ENCODE measurements at places on chromosomes 11 and 22.
A peak's percentile ranks its signal among the peaks of the same experiment; 100 is the strongest.

DNA sequence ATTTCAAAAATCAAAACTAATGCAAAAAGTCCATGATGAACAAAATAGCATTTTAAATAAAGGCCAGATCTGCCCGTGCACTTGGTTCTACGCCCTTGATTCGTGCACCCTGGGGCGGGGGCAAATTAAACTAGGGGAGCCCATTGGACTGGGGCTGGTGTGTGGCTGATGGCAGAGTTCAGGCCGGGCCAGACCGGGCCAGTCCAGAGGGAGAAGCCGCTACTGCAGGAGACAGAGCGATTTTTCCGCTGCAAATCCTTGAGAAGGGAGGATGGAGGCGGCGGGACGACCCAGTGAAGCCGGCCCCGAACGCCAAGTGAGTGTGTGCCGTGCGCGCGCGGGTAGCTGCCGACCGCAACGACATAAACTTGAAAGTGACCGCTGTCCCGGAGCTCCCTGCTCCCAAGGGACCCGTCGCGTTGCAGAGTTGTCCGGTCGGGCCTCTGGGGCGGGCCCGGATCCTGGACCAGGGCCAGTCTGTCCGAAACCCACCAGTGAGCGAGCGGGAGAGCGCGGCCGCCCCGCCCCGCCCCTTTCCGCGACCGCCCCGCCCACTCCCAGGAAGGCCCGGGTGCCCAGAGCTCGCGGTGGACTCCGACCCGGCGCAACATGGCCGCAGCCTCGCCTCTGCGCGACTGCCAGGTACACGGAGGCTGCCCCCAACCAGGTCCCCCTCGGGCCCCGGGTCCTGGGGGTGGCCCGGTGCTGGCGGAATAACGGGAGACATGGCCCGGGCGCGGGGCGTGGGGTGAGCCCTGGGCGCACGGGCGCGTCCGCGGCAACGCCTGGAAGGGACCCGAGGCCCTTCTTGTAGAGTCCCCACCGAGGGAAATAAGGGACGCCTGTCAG, at the start of gene TTC38:
TTC38 (plus strand) TSS at position 578 of the 849 bp plus-strand sequence; CDS start at position 610, 32 bp downstream.
- peak; percentile 52 for DNase-seq

DNA sequence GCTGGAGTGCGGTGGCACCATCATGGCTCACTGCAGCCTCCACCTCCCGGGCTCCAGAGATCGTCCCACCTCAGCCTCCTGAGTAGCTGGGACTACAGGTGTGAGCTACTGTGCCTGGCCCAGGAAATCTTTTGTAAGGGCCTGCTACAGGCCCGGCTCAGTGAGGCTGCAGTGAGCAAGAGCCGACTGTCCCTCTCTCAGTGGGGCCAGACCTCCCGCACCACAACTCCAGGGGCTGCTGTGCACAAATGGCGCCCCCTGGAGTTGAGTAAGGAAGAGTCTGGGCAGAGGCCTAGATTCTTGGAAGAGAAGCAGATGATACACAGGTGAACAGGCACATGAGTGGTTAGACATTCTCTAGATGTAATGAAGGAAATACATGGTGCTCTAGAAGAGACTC, 7.0 kb downstream of the SERHL2 start:
- no peak for DNase-seq

DNA sequence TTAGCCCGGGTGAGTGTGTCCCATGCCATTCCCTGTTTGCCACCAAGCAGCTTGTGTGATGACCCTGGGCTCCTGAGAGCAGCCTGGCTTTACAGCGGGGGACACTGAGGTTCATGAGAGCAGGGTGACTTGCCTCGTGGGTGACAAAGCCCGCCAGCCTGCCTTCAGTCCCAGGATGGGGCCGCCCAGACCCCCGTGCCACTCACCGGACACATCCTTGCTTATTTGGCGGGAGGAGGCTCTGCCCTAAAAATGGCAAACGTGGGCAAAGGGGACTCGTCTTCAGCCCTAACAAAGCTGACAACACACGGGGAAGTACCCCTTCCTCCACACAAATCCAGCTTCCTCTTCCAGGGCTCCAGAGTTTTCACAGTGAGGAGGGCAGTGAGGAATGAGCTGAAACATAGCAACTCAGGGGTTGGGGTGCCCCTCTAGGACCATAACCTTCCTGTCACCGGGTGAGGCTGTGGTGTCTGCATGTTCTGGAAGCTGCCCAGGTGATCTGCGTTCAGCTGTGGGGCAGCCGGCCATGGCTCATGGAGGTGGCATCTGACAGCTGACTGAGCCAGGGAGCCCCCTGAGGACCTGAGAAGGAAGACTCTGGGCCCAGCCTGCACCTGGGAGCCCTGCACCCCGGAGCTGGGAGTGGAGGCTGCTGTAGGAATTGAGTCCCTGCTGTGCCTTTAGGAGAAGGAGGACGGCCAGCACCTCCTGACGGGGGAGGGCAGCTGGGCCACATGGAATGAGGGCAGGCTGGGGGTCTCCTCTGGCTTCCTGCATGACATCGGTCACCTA, 16.7 kb downstream of the RIBC2 start:
- no peak for DNase-seq

GRCh38 chr11:12902791-12903486, 106.2 kb upstream of the RASSF10 start:
- DNase-seq, result no peak

- DNase-seq, result no peak
Measured at GRCh38 chr11:7657306-7658025, 15.8 kb downstream of the CYB5R2 start.

GRCh38 chr11:61515686-61516085, 7.1 kb downstream of the LRRC10B start:
- DNase-seq, result no peak

DNA sequence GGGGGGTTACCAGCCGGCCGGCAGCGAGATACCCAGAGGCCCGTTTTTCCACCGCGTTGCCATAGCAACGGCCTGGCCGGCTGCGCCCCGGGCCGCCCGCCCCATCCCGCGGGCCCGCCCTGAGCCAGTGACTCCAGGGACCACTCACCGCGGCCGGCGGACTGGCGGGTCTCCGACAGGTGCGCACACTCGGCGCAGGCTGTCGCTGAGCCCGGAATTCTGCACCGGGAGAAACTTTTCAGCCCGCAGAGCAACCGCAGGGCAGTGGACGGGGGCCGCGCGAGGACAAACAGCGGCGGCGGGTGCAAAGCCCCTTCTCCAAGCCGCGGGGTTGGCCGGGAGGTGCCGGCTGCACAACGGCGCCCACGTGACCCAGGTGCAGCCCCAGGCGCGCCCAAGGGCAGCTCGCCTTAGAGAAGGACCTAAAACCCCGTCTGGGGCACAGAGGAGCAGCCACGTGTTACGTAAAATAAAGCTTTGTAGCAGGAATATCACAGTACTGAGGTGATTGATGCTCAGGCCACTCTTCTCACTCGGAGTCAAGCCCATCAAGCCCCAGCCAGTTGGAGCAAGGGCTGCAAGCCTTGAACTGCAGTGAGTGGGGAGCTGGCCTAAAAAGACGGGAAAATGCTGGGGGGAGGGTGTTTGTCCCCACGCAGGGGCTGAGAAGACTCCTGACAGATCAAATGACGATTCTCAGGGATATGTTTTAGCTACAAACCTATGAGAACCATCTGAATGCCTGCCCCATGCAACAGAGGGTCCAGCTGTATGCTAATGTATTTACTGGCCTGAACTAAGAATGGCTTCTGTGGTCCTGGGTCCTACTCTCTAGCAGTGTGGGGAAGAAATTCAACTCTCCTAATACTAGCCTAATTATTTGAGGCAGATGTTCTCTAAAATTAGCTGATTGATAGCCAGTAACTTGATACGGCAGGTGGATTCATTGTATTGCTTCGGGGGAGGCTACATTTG, at the start of gene STK33:
STK33 (minus strand) TSS at position 294 of the 975 bp plus-strand sequence. CDS start 119,323 bp downstream, outside the sequence.
- peak; percentile 4 for DNase-seq

Data from stimulated activated CD4-positive, alpha-beta T cell treated with anti-CD3 and anti-CD28 coated beads, Interleukin-12 subunit alpha, Interleukin-12 subunit beta, amount 100 ng/mL, for 4 hours (primary cell).